ENCODE measurements at places on chromosomes 1 and 21.

GRCh38 chr1:233361876-233362275 lies 34.4 kb downstream of the MAP3K21 start:
- no peak for DNase-seq

- no peak for DNase-seq
These were observed 41.9 kb upstream of the NGF start for GRCh38 chr1:115379943-115380342.

GRCh38 chr1:212013672-212014071 lies 21.7 kb downstream of the INTS7 start:
- DNase-seq = no peak

DNA sequence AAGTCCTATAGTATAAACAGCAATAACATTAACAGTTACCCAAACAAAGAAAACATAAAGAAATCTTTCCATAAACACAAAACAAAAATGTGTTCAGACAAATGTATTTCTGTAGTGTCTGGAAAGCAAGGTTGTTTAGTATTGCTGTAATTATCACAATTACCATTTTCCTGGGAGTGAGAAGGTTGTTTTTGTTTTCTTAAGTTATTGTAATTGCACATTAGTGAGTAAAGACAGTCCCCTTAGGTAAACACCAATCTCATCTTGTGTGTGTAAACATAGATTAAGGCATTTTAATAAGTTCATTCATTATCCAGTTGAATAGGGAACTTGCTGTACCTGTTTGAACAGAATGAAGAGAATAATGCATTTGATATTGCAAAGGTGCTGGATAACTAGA lies 356.9 kb upstream of the ADGRL4 start:
- DNase-seq = no peak

GRCh38 chr1:6066680-6067079 lies 21.0 kb downstream of the KCNAB2 start:
- DNase-seq = no peak

GRCh38 chr1:97738270-97738669 lies 182.6 kb downstream of the DPYD start:
- DNase-seq = no peak

- DNase-seq = no peak
These were observed 29.8 kb upstream of the LRRC38 start for GRCh38 chr1:13543451-13544220.

DNA sequence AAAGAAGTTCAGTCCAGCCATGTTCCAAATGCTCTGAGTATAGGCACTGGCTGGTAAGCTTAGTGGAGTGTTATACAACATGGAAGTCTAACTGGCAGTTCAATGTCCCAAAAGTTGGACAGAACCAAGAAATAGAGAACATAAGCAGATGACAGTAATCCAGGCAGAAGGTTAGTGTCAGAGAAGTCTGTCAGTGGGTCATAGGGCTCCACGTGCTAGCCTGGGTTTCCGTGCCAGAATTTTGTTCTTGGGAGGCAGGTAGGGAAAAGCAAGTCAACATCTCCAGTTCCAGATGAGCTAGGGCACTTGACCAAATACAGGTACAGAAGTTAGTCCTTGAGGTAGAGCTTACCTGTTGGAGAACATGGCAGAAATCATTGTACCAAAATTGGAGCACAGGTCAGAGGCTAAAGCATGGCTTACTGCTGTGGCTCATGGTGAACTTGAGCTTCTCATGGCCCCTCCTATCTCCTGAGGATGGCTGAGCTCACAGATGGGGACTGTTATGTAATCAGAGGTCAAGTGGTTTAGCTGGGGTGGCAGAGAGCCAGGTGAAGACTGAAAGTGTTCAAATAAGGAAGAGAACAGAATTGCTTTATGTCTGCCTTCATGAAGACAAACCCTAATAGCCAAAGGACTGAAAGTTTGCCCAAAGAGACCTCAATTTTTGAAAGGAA lies 170.8 kb downstream of the NFIA start:
- peak; percentile 13 for DNase-seq

GRCh38 chr1:165495858-165496205 lies 48.0 kb upstream of the LRRC52 start:
- DNase-seq = no peak

GRCh38 chr1:10528066-10529014 lies 53.6 kb downstream of the PEX14 start:
- DNase-seq = no peak

GRCh38 chr1:3552751-3553150 lies 58.6 kb downstream of the MEGF6 start:
- DNase-seq = no peak

DNA sequence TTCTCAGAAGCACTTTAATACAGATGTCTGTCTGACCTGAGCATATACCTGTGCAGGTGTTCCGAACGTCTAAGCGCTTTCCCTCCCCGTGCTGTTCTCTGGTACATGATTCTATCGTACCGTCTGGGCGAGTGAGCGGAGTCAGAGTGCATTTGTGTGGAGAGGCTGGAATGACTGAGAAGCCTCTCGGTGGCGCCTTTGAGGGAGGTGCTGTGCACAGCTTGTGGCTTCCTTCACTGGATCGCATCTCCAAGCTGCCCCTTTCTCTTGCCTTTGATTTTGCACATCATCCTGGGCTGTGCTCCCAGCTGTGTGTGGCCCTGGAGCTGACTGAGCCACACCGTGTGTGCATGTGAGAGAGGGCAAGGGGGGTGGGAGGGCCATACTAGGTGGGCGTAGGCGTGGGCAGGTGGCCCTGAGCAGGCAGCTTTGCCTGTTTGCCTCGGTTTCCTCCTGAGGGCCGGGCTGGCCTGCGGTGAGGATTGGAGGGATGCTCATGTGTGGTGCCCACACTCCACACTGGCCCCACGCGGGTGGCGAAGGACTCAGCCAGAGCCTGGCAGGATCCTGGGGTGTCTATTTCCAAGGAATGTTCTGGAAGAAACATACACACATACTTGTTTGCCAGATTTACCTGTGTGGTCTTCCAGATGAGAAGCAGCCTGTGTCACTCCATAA lies 105.3 kb downstream of the ADARB1 start:
- no peak for DNase-seq

GRCh38 chr1:47931395-47931794 lies 65.8 kb downstream of the TRABD2B start:
- no peak for DNase-seq

GRCh38 chr1:147377263-147378246 lies 135.1 kb downstream of the CHD1L start:
- DNase-seq = no peak

DNA sequence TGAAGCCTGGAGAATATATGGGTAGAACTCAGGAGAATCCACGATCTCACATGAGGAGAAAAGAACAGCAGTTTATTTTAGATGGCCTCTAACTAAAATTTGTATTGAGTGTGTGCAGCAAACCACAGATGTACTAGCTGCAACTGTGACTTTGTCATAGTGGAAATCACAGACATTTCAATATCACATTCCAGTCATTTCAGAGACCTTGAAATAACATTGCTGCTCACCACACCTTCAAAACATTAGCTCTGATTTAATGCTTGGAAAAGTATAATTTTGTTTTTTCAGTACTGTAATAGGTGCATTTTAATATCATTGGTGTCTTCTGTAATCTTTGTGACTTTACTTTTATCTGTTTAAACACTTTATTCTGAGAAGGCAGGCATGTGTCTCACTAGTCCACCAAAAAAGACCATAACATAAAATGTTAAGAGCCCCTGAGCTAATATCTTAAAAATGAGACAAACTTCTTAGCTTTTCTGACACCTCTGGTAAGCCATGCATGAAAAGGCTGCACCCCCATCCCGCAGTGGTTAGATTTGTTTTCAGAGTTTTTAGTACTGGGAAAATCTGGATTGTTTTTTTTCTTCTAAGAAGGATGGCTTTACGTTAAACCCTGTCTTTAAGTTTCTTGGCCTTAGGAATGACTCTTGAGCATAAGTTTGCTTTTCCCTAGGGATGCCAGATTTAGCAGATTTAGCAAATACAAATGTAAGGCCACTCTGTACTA lies 30.1 kb downstream of the KCNJ15 start:
- DNase-seq = no peak

DNA sequence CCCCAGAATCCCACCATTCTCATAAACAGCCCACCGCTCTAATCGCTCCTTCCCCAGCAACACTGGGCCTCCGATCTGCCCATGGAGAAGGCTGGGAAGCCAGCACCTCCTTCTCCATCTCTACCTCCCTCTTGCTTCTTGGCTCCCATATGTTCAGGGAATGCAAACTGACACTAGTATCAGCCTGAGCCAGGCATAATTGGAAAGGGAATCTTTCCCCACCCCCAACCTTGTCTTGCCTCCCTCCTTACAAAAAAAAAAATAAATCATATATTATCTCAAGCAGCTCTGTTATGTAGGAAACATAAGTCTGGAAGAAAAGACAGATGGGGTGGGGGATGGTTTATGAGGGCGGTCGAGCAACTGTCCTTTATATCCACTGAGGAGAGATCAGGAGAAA lies 127.2 kb downstream of the NAV1 start:
- DNase-seq = no peak

DNA sequence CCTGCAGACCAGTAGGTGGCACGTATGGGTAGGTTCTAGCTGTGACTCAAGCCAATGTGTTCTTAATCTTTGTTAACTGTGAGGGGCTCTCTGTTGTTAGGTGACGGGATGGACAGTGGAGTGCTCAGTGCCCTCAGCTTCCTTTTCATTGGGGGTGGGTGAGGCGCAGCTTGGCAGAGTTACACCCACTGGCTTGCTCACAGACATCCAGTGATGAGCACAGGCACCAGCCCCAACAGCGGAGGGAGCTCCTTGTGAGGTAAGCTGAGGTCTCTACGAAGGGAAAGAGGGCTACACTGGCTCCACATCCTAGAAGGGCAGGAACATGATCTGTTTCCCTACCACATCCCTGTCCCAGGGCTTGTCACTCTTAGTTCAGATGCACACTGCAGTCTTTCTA lies 871.3 kb downstream of the LRRIQ3 start:
- DNase-seq = no peak

DNA sequence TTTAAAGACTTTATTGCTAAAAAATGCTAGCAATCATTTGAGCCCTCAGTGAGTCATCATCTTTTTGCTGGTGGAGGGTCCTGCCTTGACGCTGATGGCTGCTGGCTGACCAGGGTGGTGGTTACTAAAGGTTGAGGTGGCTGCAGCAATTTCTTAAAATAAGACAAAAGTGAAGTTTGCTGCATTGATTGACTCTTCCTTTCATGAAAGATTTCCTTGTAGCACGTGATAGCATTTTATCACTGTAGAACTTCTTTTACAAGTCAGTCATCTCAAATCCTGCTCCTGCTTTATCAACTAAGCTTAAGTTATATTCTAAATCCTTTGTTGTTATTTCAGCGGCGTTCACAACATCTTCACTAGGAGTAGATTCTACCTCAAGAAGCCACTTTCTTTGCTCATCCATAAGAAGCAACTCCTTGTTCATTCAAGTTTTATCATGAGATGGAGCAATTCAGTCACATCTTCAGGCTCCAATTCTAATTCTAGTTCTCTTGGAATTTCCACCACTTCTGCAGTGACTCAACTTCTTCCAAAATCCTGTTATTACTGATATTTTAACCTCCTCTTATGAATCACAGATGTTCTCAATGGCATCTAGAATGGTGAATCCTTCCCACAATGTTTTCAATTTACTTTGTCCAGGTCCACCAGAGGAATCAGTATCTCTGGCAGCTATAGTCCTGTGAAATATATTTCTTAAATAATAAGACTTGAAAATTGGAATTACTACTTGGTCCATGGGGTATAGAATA lies 17.6 kb upstream of the RGS1 start:
- peak; percentile 34 for DNase-seq

- peak; percentile 38 for DNase-seq
These were observed 531 bp upstream of the HMGN2 start for GRCh38 chr1:26471498-26472319.

GRCh38 chr1:243315455-243315854 lies 59.6 kb downstream of the SDCCAG8 start:
- DNase-seq = no peak

- DNase-seq = no peak
These were observed 4.7 kb downstream of the CFAP45 start for GRCh38 chr1:159895286-159895685.

DNA sequence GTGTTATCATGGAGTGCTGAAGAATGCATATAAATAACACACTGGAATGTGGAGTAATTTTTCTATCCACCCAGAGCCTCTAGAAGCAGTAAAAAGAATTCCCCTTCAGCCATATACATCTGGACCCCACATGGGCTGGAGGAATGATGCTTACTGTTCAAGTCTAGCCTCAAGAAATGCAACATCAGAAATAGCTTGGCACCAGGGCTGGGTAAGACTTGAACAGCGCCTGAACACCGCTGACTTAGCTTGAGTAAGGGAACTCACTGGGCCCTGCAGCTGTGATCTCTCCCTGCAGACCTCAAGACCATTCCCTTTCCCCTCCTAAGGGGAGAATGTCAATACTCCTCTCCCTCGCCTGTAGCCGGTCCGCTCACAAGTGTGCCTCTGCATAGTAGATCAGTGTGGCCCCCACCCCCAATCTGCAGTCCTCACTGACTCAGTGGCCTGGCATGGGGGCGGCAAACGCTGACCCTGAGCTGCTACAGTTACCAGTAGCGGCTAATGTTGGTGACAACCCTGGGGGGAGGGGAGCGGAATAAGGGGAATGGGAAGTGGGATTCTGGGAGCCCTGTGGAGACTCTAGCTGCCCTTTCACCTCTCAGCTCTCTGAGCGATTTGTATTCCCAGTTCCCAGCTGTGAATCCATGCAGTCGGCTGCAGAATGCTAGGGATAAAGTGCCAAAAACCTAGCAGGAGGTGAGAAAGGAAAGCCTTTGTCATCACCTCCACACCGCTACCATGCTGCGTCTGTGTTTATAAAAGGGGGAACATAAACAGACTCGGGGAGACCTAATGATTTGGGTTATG lies 483.9 kb downstream of the DISC1 start:
- peak; percentile 98 for DNase-seq

- no peak for DNase-seq
These were observed 59.5 kb upstream of the LAPTM5 start for GRCh38 chr1:30817077-30817438.

DNA sequence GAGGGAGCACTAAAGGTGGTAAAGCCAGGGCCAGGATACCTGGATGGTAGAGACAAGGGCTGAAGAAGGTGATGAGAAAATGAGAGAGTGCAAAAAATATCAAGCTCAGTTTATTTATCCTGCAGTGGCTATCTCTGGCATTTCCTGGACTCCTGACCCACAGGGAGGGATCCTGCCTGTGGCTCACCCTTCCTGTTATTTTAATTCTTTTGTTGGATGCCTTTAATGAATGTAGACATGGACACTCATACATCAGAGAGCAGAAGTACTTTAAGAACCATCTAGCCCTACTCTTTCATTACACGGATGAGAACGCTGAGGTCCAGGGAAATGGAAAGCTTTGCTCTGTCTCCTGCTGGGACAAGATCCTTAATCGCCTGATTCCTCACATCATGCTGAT lies 20.6 kb downstream of the JUN start:
- no peak for DNase-seq

All from fibroblast of skin of left quadriceps (primary cell).